Stimulated activated CD4-positive, alpha-beta T cell treated with anti-CD3 and anti-CD28 coated beads, Interleukin-4, amount 100 ng/mL, for 48 hours (primary cell): ENCODE measurements at places on chromosomes 2 and 18.
A peak's percentile ranks its signal among the peaks of the same experiment; 100 is the strongest.

DNA sequence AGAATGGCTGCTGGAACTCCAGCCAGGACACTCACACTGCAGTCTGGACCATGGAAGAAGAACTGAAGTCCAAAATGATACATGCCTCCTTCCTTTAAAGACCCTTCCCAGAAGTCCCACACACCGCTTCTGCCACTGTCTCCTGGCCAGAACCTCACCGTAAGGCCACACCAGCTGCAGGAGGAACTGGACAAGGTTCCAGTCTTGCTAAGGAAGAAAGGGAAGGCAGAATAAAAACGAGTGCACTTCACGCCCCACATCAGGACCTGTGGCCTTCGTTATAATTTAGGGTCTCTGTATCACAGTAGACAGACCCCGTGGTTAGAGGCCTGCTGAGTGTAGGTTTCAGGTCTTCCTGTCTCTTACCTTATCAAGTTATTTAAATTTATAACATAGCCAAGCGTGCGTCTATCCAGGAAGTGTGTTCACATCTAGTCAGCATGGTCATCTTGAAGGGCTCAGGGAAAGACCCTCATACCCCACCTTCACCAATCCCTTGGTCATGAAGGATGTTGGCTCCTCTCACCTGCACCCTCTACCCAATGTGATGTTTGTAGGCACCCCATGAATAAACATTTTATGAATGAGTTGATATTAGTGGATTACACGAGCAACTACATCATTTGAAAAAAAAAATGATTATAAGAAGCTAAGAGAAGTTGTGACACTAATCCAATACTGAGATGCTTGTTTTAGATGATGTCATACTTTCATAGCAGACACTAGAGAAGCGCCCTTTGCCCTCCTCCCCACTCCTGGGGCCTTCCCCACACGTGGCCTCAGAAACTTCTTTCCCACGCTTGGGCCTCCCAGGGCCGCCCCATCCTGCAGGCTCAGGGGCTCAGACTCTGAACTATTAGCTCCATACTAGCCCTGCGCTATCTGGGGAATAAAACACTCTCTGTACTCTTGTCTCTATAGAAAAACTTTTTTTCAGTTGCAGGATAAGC lies 157.6 kb downstream of the FAM210A start:
- DNase-seq, result no peak

- no peak for DNase-seq
Measured at GRCh38 chr2:144415386-144415785, 104.5 kb downstream of the ZEB2 start.

DNA sequence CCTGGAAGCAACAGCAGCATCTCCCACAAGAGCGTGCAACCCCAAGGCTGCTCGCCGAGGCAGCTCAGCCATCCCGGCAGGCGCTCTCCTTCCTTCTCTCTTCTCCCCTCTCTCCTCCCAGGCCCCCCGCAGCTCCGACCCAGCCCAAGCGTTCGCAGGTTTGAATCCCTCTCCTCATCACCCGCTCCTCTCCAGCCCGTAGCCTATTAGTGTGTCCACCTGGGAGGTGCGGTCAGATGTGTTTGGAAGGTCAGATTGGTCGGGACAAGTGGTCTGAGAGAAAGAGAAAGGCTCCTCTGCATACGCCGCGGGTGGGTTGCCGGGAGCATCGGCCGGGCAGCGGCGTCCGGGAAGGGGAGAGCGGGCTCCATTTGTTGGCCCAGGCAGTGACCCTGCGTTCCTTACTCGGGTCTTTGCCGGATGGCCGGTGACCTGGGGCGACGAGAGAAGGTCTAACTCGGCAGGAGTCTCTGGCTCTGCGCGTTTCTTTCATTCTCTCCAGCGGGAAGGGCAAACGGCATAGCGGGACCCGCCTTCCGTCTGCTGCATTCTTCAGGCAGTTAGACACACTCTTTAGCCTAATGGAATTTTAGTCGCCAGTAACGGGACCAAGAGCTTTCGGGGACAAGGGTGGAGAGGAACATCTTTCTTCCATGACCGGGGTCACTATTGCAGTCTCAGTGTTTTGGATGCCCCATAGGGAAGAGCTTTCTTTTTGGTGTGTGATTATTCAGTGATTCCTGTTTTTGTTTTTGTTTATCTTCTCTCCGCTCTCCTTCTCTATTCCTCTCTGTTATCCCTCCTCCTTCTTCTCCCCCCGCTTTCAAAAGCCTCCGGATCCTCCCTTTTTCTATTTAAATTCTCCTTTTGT lies 1.1 kb upstream of the TMEFF2 start:
- DNase-seq, result peak; percentile 3

DNA sequence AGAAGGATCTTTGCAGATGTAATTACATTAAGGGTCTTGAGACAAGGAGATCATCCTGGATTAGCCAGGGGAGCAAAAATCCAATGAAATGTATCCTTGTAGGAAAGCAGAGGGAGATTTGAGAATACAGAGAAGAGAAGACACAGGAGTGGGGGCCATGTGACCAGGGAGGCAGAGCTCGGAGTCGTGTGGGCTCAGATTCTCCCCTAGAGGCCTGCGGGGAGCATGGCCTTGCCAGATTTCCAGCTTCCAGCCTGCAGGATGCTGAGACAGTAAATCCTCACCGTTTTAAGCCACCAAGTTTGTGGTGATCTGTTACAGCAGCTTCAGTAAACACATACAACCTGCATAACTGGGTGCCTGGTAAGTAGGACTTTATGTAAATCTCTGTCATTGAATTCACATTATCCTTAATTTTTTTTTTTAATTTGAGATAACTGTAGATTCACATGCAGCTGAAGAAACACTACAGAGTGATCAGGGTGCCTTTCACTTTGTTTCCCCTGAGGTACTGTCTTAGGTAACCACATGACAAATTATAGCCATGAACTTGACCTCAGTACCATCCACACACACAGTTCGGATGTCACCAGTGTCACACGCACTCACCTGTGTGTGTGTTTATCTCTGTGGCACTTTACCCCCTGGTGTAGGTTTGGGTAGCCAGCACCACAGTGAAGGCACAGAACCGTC lies 138.4 kb upstream of the HDAC4 start:
- DNase-seq, result no peak

DNA sequence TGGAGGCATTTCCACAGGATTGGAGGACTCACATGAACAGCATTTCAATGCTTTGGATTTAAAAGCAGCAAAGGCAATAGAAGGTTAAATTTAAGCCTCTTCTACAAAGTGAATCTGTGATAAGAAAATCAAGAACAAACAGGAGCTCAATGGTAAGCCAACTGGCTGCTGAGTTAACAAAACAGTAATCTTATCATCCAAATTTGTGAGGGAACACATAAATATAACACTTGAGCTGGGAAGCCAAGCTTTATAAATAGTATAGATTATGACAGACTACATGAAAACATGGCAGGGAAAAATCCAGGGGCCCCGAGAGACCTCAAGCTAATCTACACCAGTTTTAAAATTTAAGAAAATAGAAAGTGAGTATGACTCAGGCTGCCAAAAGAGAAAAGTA lies 108.5 kb upstream of the PGAP1 start:
- DNase-seq, result no peak

GRCh38 chr2:238158018-238158508 lies 707 bp upstream of the ERFE start:
- DNase-seq, result no peak

GRCh38 chr2:234156326-234156725 lies 105.8 kb downstream of the SPP2 start:
- no peak for DNase-seq

GRCh38 chr2:86498468-86499260 lies 57.5 kb downstream of the KDM3A start:
- no peak for DNase-seq

GRCh38 chr2:240703417-240704341 lies 12.0 kb downstream of the AQP12A start:
- no peak for DNase-seq

DNA sequence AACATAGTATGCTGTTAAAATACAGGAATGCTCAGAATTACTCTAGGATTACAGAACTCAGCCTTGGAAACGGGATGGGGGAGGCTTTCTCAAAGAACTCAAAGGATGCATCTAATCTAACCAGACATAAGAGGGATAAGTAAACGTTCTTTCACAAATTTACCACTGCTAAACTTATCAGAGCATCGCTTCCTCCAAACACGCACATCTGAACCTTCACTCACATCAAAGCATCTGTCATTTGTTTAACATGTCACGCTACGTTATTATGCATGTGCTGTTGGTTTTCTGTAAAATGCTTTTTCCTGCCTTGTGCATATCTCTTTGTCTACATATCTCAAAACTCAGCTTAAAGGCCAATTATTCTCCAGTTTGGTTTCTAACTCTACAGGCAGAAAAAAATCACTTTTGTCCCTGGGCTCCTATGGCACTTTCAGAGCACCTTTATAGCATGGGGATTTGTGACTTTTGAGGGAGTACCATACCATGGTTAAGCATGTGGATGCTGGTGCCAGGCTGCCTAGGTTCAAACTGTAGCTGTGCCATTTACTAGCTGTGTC lies 106.7 kb upstream of the FSHR start:
- DNase-seq, result no peak

GRCh38 chr18:57427429-57428201 lies 7.6 kb upstream of the ONECUT2 start:
- no peak for DNase-seq

DNA sequence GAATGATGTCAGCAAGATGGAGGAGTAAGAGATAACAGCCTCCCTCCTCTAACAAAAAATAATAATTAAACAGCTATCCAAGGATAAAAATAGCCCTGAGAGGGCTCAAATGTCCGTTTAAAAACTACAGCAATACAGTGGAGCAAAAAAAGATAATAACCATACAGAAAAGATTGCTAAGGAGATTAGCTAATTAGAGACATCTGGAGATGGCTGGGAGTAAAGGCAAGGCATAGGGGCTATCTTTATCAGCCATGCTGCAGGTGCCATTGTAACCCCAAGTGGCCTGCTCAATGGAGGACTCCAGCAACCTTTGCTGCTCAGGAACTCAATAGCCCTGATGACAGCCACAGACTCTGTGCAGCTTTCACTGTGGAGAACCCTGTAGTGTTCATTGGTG lies 42.7 kb downstream of the MDH1 start:
- DNase-seq, result no peak

DNA sequence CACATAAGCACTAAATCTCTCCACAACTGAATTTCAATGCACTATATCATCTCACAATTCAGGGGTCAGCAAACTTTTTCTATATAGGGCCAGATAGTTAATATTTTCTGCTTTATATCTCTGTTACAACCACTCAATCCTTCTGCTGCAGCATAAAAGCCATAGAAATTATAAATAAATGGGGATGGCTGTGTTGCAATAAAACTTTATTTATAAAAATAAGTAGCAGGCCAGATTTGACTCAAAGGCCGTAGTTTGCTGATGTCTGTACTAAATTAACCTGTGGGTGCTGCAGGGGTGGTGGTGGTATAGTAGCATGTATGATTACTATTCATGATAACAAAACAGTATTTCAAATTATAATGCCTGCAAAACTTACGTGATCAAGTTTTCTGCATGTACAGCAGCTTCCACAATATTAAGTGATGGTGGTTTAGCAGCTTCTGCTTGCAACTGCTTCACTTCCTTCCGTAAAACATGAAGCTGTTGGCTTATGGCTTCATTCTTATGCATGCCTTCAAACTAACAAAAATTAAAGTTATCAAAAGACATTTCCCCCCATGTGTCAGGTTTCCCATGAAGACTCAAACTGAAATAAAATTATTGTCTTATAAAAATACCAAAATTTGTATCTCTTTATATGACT lies 64.1 kb downstream of the SIGLEC15 start:
- no peak for DNase-seq

GRCh38 chr2:230582851-230583283 lies 129.8 kb upstream of the CAB39 start:
- DNase-seq, result no peak

- no peak for DNase-seq
Measured at GRCh38 chr2:128356127-128356526, 37.5 kb upstream of the HS6ST1 start.

DNA sequence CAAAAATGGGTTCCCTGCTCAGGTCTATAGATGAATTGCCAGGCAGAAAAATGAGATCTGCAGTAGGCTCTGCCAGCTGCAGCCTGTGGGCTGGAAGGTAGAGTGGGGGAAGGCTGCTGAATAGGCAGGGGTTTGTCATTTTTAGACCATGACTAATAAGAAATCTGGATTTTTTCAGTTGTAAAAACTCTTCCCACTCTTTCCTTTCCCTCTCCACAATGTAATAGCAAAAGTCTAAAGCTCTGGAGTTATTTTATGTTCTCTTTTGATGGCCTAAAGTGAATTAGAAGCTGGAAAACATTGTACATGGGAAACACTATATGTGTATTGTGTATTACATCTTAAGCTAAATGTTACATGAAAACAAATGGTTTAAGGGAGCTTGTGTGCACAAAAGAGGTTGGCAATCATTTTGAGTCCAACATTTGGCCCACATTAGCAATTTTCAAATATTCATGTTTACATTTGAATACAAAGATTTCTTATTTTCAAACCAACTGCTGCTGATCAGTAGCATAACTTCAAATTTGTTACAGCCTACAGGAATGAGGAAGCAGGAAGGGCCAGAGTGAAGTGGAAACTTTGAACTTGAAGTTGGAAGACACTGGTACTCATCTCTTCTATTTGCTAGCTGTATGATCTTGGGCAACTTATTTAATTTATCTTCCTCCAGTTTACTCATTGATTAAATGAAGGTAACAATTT lies 407.1 kb downstream of the SLC4A3 start:
- DNase-seq, result no peak

GRCh38 chr2:25301453-25302352 lies 40.0 kb downstream of the DNMT3A start:
- DNase-seq, result peak; percentile 57

DNA sequence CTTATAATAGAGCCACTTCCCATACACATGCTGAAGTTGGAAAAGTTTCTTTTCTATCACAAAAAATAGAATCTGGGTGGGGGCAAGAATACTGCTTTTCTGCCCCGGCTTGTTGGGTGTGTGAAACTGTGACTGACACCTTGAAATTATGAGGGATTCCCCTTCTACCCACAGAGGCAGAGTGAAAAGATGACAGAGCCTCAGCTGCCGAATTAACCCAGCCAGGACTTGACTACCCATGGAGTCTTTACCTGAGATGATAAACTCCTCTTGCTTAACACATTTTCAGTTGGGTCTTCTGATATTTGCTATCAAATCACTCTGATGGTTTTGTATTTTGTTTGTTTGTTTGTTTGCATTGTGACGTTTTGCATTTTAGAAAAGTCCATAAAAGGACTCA lies 66.0 kb upstream of the PMAIP1 start:
- no peak for DNase-seq

DNA sequence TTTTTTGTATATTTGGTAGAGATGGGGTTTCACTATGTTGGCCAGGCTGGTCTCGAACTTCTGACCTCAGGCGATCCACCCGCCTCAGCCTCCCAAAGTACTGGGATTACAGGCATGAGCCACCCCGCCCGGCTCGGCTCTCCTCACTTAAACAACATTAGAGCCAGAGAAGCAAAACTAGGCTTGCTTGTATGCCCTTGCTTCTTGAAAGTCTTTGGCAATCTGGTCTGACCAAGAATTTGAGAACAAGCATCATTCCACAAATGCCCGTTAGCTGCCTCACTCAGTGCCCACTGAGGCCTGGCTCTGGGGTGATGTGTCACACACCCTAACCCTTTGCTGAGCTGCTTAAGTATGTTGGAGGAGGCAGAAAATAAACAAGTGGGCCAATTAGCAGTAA lies 33.5 kb downstream of the SOWAHC start:
- no peak for DNase-seq

GRCh38 chr2:232484628-232485347 lies 2.8 kb downstream of the ECEL1 start:
- DNase-seq, result no peak

GRCh38 chr2:177741866-177742265 lies 330.7 kb downstream of the PDE11A start:
- no peak for DNase-seq
